ENCODE measurements at places on chromosomes 5 and 9.

DNA sequence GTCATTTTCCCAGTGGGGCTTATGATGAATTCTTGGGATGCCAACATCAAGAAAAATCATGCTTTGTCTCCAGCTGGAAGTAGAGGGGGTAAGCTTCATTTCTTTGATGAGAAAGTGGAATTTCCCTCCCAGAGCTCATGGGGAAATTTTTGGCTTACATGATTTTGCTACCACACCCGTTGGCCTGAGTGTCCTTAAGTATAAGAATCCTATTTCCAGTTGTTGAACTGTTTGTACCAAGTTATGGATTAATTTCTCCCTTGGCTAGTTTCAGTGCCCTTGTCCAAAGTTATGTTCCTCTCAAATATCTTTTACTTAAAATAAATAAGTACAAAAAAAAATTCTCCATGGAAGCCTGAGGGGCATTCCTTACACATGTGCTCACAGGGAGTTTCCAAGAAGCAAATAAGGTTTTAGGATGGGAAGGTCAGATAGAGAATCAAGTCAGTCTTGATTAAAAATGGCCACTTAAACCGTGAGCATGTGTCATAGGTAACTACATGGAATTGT, 82.3 kb downstream of the PTCD2 start:
- no peak for DNase-seq

GRCh38 chr5:131416729-131417128, 152.9 kb downstream of the CDC42SE2 start:
- no peak for DNase-seq

- DNase-seq = no peak
Observed at GRCh38 chr5:28275931-28276330, 1237.5 kb upstream of the CDH9 start.

GRCh38 chr9:113274474-113275156, 757 bp downstream of the CDC26 start:
- peak; percentile 1 for DNase-seq

GRCh38 chr9:88889386-88889785, 101.9 kb upstream of the S1PR3 start:
- no peak for DNase-seq

DNA sequence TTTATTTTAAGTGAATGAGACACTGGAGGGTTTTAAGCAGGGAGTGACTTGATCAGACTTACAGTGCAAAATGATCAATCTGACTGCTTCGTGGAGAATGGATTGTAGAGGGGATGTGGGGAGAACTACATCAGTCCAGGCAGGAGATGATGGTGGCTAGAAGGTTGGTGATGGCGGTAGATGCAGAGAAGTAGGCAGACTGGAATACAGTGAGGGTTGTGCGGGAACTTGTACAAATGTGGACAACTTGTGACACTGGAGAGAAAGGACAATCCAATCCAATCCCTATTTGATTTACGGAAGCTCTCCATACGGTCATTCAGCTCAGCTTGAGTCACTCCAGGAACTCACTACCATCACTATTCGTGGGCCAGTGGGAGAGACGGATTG, 593 bp downstream of the TIGD6 start:
- DNase-seq = no peak

- DNase-seq = no peak
Observed at GRCh38 chr5:154385236-154385512, 60.6 kb upstream of the SAP30L start.

DNA sequence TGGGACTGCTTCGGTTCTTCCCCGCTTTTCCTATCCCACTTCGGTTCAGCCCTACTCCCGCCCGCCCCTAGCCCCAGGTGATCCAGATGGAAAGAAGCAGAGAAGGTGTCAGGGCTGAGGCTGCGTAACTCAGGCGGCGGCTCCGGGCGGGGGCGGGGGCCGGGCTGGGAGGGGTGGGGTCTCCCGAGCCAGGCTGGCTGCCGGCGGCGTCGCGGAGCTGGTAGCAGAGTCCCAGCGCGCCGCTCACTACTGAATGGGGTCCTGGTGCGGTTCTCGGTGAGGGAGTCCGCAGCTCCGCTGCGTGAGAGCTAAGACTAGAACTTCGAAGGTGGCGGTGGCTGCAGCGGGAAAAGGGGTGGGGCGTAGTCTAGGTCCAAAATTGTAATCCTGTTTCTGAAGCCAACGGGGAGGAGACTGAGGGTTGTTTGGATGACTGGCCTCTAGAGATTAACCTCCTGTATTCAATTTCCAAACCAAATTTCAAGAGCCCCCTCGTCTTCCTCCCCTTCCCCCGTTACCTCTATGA, 1.4 kb downstream of the PRR16 start:
- no peak for DNase-seq

- DNase-seq = peak; percentile 55
Observed at GRCh38 chr5:154221371-154221896, 30.9 kb downstream of the GALNT10 start.

- no peak for DNase-seq
Observed at GRCh38 chr5:158051036-158051435, 192.1 kb upstream of the CLINT1 start.

- no peak for DNase-seq
Observed at GRCh38 chr5:53368966-53369605, 111.3 kb upstream of the FST start.

DNA sequence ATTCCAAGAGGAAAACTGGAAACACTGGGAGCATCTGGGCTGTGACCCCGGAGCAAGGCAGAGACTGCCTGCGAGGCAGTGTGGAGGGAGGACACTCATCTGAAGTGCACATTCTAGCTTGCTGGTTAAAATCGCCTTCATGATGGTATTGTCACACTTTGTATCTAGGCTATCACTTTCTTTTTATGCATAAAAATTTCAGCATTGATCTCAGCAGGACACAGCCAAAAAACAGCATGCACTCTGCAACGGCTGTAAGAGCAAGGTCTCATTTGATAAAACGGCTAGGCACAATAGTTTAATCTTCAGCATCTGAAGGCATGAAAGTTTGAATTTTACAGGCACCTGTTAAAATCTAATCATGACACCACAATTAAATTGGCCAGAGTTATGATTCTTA, 110.8 kb upstream of the IRX1 start:
- DNase-seq = no peak

DNA sequence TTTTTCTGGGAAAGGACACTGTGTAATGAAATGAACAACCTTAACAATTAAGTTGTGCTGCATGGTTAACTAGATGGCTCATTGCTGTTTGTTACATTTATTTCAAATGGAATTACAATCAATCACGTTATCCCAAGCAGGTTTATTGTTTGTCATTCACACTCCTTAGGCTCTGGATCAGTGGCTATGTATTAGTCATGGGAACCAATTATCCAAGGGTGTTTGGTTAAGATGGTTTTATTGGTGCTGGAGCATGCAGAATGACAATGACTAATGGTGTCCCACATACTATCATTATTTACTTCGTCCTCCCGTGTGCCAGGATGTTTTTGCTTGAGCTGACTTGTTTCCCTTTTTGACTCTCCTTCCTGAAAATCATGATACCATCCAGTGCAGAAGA, 10.6 kb upstream of the TRPC7 start:
- DNase-seq = no peak

- DNase-seq = no peak
Observed at GRCh38 chr5:27403243-27403882, 365.0 kb upstream of the CDH9 start.

- peak; percentile 75 for DNase-seq
Observed at GRCh38 chr5:132410451-132411303, 41.2 kb downstream of the SLC22A5 start.

DNA sequence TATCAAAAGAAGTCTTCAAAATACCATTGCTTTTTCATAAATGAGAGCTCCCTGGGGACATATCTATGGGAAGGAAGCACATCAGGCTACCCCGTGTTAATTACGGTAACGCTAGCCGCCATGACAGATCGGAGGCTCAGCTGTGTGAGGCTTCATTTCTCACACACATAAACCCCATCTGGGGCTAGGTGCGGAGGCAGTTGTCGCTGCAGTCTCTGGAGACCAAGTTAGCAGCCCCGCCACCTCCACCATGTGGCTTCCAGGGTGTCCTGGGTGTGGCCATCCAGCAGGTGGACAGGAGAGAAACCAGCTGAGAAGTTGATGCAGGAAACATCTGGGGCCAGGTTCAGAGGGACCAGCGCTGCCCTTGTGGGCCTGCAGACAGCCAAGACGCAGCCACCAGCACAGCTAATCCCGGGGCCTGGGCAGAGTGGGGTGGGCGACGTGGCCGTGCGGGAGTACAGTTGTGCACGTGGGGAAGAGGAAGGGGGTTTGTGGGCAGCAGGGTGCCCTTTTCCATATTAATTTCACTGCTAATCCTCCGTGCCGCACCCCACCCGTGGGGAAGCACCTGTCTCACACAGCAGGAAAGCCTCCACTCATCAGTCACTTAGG, 426.5 kb downstream of the IRX1 start:
- DNase-seq = no peak

- no peak for DNase-seq
Observed at GRCh38 chr5:64462391-64462790, 43.4 kb upstream of the RGS7BP start.

GRCh38 chr9:38059233-38059936, 9.6 kb downstream of the SHB start:
- DNase-seq = no peak

DNA sequence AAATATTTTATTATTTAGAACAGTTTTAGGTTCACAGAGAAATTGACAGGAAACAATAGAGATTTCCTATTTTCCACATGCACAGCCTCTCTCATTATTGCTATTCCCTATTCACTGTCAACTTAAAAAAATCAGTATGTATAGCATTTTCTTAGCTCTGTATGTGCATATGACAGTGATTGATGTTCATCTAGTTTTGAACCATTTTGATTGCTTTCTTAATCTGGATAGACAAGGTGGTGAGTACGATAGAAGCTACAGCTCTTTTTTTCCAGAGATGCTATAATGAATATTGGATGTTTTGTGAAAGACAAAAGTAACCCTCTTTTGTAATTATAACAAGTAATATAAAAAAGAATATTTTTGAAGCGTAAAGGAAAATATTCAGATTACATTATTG, 201.2 kb upstream of the ARRDC3 start:
- no peak for DNase-seq

- DNase-seq = no peak
Observed at GRCh38 chr5:137128012-137128411, 371.1 kb downstream of the SPOCK1 start.

- DNase-seq = no peak
Observed at GRCh38 chr9:136014147-136014923, 53.2 kb upstream of the UBAC1 start.

DNA sequence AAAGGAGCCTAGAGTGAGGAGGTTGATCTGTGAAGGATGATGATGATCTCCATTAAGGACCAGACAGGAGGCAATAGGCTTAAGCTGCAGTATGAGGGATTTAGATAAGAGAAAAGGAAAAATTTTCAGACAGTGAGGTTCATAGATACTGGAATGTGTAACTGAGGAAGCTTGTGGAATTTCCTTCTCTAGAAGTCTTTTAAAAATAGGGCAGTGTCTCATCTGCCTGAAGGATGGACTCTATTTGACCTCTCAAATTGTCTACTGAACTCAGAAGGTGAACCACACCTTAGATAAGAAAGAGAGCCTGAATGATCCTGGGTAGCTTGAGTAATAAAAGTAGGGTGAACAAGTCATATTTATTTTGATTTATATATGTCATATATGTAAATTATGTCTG, 148.2 kb upstream of the CDKN2B start:
- no peak for DNase-seq

DNA sequence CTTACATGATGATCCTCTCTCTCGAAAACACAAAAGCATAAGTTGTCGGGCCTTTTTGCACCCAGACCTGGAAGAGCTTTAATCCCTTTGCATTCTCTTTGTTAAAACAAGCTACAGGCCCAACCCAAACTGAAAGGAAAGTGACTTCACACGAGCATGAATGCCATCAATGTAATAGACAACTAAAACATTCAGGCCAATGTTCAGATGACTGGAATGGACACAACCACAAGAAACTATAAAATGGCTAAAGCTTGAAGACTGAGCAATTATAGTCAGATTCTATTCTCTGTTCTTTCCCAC, 45.5 kb downstream of the RFX3 start:
- DNase-seq = no peak

- no peak for DNase-seq
Observed at GRCh38 chr9:98823666-98824334, 16.3 kb downstream of the GALNT12 start.

- no peak for DNase-seq
Observed at GRCh38 chr5:172044631-172045314, 38.3 kb upstream of the FBXW11 start.

DNA sequence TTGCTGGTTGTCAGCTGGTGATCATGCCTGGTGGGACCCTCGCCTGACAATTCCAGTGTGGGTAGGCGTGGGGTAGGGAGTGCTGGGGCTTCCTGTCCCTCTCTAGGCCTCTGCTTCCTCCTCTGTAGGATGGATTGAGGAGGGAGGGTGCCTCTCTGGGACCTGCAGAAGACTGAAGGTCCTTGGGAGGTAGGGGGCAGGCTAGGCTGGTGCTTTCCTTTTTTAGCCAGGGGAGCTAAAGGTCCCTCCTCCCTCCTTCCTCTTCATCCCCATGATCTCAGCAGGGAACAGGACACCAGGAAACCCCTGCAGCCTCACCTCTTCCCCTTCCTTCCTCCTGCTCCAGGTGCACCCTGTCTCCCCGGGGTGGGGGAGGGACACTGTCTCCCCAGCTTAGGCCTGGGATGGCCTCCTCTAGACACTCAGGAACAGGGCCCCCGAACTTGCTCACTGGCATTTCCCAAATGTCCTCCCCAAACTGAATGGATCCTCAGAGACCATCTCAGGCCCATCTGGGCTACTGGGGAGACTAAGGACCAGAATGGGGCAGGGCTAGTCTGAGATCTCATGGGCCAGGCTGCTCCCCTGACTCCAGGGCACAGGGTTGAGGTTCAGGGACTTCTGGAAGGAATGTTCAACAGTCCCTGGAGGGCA, 8.4 kb downstream of the SH2D3C start:
- DNase-seq = peak; percentile 53

DNA sequence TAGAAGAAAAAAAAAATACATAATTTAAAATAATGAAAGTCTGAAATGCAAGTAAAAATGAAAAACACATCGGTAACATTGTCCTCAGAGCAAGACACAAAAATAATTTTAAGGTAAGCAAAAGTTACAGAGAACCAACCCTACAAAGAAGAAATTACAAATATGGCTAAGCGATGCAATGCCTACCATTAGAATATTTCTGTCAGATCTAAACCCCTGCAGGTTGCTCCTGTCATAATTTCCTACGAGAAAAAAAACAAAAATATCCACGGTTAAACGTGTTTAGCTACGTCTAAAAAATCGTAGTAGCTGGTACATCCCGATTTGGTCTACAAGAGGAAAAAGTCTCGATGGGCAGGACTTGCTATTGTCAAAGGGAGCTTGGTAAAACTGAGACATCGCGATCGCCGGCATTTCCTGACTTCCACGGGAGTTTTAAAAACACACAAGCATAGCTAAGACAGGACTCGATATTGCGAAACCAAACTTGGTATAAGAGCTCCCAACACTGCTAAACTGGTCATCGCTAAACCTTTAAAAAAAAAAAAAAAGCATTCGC, 1.1 kb upstream of the ANXA2R start:
- peak; percentile 59 for DNase-seq
